Naive B cell (primary cell): ENCODE measurements at places on chromosomes 12 and 14.

GRCh38 chr12:24424889-24425600 lies 475.6 kb upstream of the SOX5 start:
- DNase-seq: no peak
- H3K4me1 ChIP-seq: no peaks in the 10 kb centered on the region
- no peak overlapping the region for H3K27ac ChIP-seq

DNA sequence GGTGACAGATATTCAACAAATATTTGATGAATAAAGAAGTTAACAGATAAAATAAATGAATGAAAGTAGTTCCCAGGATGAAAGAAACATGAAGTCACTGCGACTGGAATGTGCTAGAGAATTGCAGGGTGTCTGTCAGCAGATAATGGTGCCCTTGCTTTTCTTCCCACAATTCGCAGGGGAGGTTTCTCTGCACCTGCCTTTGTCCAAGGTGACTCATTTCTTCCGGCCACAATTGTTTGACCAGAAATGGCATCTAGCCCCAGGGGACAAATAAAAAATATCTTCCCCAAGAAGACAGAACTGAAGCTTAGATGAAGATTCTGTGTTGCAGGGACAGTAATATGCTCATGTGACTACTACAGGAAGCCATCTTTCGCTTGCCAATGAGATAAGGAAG lies 316.1 kb upstream of the TBX3 start:
- peaks cover 6% of the 10 kb centered on the region for H3K27me3 ChIP-seq
- no peak overlapping the region for H3K27ac ChIP-seq
- H3K4me1 ChIP-seq: no peaks in the 10 kb centered on the region
- peaks cover 4% of the 10 kb centered on the region for H3K36me3 ChIP-seq
- no peak overlapping the region for H3K4me3 ChIP-seq

GRCh38 chr14:63510538-63510937 lies 32.6 kb downstream of the PPP2R5E start:
- H3K4me3 ChIP-seq: no peak overlapping the region
- peaks cover 56% of the 10 kb centered on the region for H3K4me1 ChIP-seq
- no peaks in the 10 kb centered on the region for H3K27me3 ChIP-seq
- DNase-seq: no peak
- no peak overlapping the region for H3K27ac ChIP-seq

- H3K27me3 ChIP-seq: no peaks in the 10 kb centered on the region
- H3K27ac ChIP-seq: no peak overlapping the region
- no peaks in the 10 kb centered on the region for H3K36me3 ChIP-seq
- H3K4me1 ChIP-seq: no peaks in the 10 kb centered on the region
These were observed 31.2 kb downstream of the TMEM132C start for GRCh38 chr12:128298091-128298748.

DNA sequence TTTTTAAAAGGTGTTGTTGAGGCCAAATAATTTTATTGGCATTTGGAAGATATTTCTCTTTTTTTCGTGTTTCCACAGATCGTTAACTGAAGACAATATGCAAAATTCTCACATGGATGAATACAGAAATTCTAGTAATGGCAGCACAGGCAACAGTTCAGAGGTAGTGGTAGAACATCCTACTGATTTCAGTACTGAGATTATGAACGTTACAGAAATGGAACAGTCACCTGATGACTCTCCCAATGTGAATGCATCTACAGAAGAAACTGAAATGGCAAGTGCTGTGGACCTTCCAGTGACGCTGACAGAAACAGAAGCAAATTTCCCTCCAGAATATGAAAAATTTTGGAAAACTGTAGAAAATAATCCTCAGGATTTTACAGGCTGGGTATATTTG lies 11.2 kb downstream of the PRPF39 start:
- no peaks in the 10 kb centered on the region for H3K27me3 ChIP-seq
- no peak overlapping the region for H3K4me3 ChIP-seq
- H3K36me3 ChIP-seq: peaks cover 27% of the 10 kb centered on the region
- no peak for DNase-seq
- peak overlapping the region; percentile 34 for H3K27ac ChIP-seq

DNA sequence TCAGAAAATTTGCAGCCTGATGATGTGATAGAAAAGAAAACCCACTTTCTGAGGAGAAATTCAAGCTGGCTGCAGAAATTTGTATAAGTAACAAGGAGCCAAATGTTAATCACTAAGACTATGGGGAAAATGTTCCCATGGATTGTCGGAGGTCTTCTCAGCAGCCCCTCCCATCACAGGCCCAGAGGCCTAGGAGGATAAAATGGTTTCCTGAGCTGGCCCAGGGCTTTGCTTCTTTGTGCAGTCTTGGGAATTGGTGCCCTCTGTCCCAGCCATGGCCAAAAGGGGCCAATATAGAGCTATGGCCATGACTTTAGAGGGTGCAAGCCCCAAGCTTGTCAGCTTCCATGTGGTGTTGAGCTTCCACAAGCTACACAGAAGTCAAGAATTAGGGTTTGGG lies 335.9 kb downstream of the ATP23 start:
- peaks cover 7% of the 10 kb centered on the region for H3K36me3 ChIP-seq
- no peak overlapping the region for H3K27ac ChIP-seq
- no peaks in the 10 kb centered on the region for H3K4me1 ChIP-seq
- H3K4me3 ChIP-seq: no peak overlapping the region
- no peaks in the 10 kb centered on the region for H3K27me3 ChIP-seq
- no peak for DNase-seq

- no peak for DNase-seq
- H3K27me3 ChIP-seq: peaks cover 7% of the 10 kb centered on the region
- no peaks in the 10 kb centered on the region for H3K36me3 ChIP-seq
- no peak overlapping the region for H3K27ac ChIP-seq
These were observed 21.4 kb upstream of the FOXG1 start for GRCh38 chr14:28745176-28745575.

DNA sequence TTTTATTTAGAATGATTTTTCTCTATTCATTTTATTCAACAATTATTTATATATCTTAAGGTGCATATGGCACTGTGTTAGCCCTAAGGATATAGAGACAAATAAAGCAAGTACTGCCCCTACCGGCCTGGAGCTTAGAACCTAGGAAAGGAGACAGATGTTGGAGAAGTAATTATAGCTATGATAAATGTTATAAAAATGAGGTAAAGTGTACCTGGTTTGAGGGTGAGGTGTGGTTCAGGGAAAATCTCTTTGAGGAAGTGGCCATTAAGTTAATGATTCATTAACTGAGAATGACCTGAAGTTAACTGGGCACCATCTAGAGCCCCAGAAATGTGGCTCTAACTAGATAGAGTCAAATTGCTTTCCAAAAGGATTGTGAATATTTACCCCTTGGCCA lies 31.9 kb downstream of the CDKL1 start:
- DNase-seq: no peak
- peaks cover 43% of the 10 kb centered on the region for H3K4me1 ChIP-seq
- H3K36me3 ChIP-seq: no peaks in the 10 kb centered on the region
- no peaks in the 10 kb centered on the region for H3K27me3 ChIP-seq
- no peak overlapping the region for H3K4me3 ChIP-seq
- no peak overlapping the region for H3K27ac ChIP-seq

GRCh38 chr14:71610149-71610548 lies 322.1 kb upstream of the RGS6 start:
- peaks cover 8% of the 10 kb centered on the region for H3K36me3 ChIP-seq
- H3K4me3 ChIP-seq: no peak overlapping the region
- DNase-seq: no peak
- no peaks in the 10 kb centered on the region for H3K27me3 ChIP-seq

DNA sequence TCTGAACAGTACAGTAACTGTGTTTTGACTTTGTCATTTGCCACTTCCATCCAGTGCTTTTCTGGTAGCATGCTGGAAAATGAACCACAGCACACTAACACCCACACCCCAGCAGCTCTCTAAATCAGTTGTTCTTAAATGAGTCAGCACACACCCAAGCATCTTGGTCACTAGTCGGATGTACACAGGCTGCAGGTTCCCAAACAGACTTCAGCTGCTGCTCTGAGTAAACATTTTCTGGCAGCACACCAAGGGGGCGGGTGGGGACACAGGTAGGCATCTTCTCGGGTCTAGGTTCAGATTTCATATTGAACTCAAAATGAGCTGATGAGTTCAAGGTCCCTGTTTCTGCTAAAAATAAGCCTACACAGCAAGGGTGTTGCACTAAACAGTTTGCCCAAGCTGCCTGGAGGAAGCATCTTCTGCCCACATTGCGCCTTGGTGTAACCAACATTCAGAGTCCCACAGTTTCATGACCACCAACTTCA lies 39.8 kb downstream of the IFNG start:
- peaks cover 7% of the 10 kb centered on the region for H3K36me3 ChIP-seq
- no peaks in the 10 kb centered on the region for H3K27me3 ChIP-seq
- H3K4me3 ChIP-seq: no peak overlapping the region
- H3K27ac ChIP-seq: no peak overlapping the region

- no peak overlapping the region for H3K4me3 ChIP-seq
- peaks cover 5% of the 10 kb centered on the region for H3K36me3 ChIP-seq
- no peak for DNase-seq
- no peaks in the 10 kb centered on the region for H3K27me3 ChIP-seq
These were observed 124.3 kb downstream of the ADGRD1 start for GRCh38 chr12:131077931-131078391.

DNA sequence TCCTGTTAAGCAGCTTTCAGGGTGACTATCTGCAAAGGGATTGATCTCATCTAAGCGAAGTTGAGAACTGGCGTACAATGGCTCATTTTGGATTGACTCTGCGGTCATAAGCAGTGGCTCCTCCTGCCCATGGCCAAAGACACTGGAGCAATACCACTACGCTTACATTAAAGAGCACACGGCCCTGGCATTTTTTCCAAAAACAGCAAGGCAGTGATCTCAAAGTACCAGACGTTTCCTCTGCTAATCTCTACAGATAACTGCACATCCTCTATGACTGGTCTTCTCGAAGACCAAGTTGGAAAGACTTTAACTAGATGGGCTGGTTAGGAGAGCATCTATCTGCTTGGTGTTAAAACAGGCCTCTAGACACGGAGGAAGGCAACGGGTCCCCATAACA lies 2.7 kb downstream of the PITPNM2 start:
- no peaks in the 10 kb centered on the region for H3K36me3 ChIP-seq
- peaks cover 43% of the 10 kb centered on the region for H3K4me1 ChIP-seq
- DNase-seq: no peak
- H3K4me3 ChIP-seq: peak overlapping the region; percentile 43
- peak overlapping the region; percentile 12 for H3K27ac ChIP-seq

- H3K4me3 ChIP-seq: no peak overlapping the region
- DNase-seq: no peak
- H3K27ac ChIP-seq: no peak overlapping the region
- H3K4me1 ChIP-seq: no peaks in the 10 kb centered on the region
- no peaks in the 10 kb centered on the region for H3K36me3 ChIP-seq
These were observed 666.5 kb downstream of the FLRT2 start for GRCh38 chr14:86196471-86196870.

DNA sequence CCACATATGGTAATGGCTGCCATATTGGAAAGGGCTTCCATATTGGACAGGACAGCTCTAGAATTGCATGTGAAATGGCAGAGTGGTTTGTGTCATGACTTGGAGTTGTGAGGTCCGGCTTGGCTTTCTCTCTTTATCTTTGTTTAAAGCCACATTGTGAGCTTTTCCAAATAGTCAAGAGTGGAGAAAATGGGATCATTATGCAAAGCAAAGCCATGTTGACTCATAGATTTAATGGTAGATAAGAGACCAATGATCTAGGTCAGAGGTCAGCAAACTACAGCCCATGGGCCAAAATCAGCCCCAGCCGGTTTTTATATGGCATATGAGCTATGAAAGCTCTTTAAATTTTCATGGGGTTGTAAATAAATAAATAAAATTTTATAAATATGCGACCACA lies 449.1 kb downstream of the BCL11B start:
- no peaks in the 10 kb centered on the region for H3K36me3 ChIP-seq
- DNase-seq: no peak
- no peaks in the 10 kb centered on the region for H3K4me1 ChIP-seq
- H3K27me3 ChIP-seq: no peaks in the 10 kb centered on the region
- no peak overlapping the region for H3K4me3 ChIP-seq
- H3K27ac ChIP-seq: no peak overlapping the region

DNA sequence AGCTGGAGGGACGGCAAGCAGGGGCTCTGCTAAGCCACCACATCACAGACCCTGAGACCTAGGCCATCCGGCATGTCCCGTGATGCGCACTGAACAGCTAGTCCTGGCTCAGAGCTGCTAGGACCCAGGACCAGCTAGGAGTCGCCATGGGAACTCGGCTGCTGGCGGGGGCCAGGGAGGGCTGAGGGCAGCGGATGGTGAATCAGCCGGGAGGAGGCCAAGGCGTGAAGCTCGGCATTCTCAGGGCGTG lies 5.1 kb downstream of the AHNAK2 start:
- H3K27me3 ChIP-seq: peaks cover 35% of the 10 kb centered on the region
- no peaks in the 10 kb centered on the region for H3K36me3 ChIP-seq
- no peak overlapping the region for H3K27ac ChIP-seq
- peaks cover 18% of the 10 kb centered on the region for H3K4me1 ChIP-seq
- DNase-seq: no peak

DNA sequence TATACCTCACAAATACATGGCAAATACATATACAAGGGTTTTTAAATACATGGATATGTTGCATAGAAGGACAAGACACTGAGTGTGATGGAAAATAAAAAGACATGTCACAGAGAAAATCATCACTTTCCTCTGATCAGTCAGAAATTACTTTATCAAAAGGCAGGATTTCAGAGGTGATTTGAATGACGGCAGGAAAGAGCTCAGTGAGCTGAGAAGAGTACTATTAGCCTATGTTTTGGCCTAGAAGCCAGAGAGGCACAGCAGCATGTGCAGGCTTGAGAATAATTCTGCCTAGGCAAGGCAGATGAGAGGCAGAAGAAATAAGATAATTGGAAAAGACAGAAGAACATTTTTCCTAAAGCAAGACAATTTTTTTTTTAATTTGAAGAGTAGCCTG lies 94.9 kb downstream of the BCAT1 start:
- no peak for DNase-seq
- H3K4me1 ChIP-seq: no peaks in the 10 kb centered on the region
- no peaks in the 10 kb centered on the region for H3K36me3 ChIP-seq
- no peaks in the 10 kb centered on the region for H3K27me3 ChIP-seq

DNA sequence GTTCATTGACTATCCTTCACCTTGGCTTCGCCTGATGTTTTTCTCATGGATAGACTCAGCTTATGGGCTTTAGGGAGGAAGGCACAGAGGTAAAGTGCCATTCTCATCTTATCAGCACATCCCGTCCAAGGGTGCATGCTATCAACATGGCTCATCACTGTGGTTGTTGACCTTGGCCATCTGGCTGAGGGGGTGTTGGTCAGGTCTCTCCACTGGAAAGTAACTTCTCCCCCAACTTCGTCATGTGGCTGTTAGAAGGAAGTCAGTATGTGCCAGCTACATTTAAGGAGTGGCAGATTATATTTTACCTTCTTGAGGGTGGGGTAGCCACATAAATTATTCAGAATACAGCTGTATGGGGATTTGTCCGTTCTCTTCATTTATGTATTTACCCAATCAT lies 68.9 kb downstream of the EML1 start:
- no peaks in the 10 kb centered on the region for H3K36me3 ChIP-seq
- no peak overlapping the region for H3K27ac ChIP-seq
- no peaks in the 10 kb centered on the region for H3K4me1 ChIP-seq
- H3K27me3 ChIP-seq: peaks cover 39% of the 10 kb centered on the region

- H3K4me3 ChIP-seq: no peak overlapping the region
- peak; percentile 22 for DNase-seq
- no peaks in the 10 kb centered on the region for H3K36me3 ChIP-seq
- H3K27ac ChIP-seq: no peak overlapping the region
- H3K4me1 ChIP-seq: no peaks in the 10 kb centered on the region
These were observed 53.9 kb upstream of the DCD start for GRCh38 chr12:54701940-54702592.

- H3K4me3 ChIP-seq: no peak overlapping the region
- no peaks in the 10 kb centered on the region for H3K27me3 ChIP-seq
- no peak for DNase-seq
- H3K27ac ChIP-seq: no peak overlapping the region
These were observed 47.2 kb upstream of the CTDSP2 start for GRCh38 chr12:57893431-57894353.

GRCh38 chr12:67319936-67320335 lies 50.8 kb downstream of the CAND1 start:
- DNase-seq: no peak
- H3K27ac ChIP-seq: peak overlapping the region; percentile 92
